ENCODE measurements at places on chromosomes 13 and 19.

GRCh38 chr13:33862016-33862415 is 44.1 kb downstream of the RFC3 start:
- no peak for DNase-seq
- H3K4me3 ChIP-seq, result no peak overlapping the region
- no peaks in the 10 kb centered on the region for H3K4me1 ChIP-seq
- H3K27ac ChIP-seq, result no peak overlapping the region
- no peaks in the 10 kb centered on the region for H3K27me3 ChIP-seq

DNA sequence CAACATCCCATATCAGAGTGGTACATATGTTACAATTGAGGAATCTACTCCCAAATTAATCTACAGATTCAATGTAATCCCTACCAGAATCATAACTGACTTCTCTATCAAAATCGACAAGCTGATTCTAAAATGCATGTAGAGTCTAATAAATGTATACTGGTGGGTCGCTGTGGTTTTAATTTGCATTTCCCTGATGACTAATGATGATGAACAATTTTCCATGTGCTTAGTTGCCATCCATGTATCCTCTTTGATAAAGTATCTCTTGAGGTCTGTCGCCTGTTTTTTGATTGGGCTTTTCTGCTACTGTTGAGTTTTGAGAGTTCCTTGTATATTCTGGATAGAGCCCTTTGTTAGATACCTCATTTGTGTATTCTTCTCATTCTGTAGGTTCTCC is 43.8 kb downstream of the KLF12 start:
- DNase-seq, result no peak
- no peaks in the 10 kb centered on the region for H3K36me3 ChIP-seq
- H3K4me3 ChIP-seq, result no peak overlapping the region

DNA sequence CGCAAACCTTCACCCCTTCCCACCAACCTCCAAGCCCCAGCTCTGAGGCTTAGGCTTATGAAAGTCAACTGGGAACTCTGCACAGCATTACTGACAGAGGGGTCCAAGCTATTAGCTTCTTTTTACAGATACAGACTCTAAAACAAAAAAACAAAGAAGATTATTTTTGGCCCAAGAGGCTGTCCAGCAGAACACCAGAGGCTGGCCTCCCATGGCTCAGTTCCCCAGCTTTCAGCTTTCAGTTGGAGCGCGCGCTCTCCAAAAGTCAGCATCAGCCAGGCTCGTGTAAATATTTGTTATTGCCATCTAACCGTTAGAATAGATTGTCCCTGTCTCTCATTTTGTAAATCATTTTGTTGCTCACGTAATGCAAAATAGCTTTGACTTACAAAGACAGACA is 58.4 kb downstream of the ZIC5 start:
- no peaks in the 10 kb centered on the region for H3K4me1 ChIP-seq
- no peak overlapping the region for H3K4me3 ChIP-seq
- no peak overlapping the region for H3K27ac ChIP-seq
- no peaks in the 10 kb centered on the region for H3K36me3 ChIP-seq

- no peak for DNase-seq
- H3K4me1 ChIP-seq, result no peaks in the 10 kb centered on the region
- H3K36me3 ChIP-seq, result no peaks in the 10 kb centered on the region
- H3K27ac ChIP-seq, result no peak overlapping the region
- no peaks in the 10 kb centered on the region for H3K27me3 ChIP-seq
Measured at GRCh38 chr13:23349161-23349897, 84.2 kb downstream of the SACS start.

GRCh38 chr13:104586051-104586746 is 1520.0 kb upstream of the SLC10A2 start:
- H3K27ac ChIP-seq, result no peak overlapping the region
- DNase-seq, result no peak
- H3K36me3 ChIP-seq, result no peaks in the 10 kb centered on the region
- H3K27me3 ChIP-seq, result no peaks in the 10 kb centered on the region

- DNase-seq, result peak; percentile 47
- H3K27ac ChIP-seq, result no peak overlapping the region
- peaks cover 48% of the 10 kb centered on the region for H3K27me3 ChIP-seq
- no peaks in the 10 kb centered on the region for H3K36me3 ChIP-seq
- H3K4me3 ChIP-seq, result no peak overlapping the region
- 0 out of 2 replicates have a peak, but pooled peaks cover 3% of the 10 kb centered on the region for H3K4me1 ChIP-seq
Measured at GRCh38 chr19:55467236-55468053, 2.9 kb upstream of the C19orf85 start.

- H3K36me3 ChIP-seq, result no peaks in the 10 kb centered on the region
- H3K27me3 ChIP-seq, result no peaks in the 10 kb centered on the region
- H3K27ac ChIP-seq, result no peak overlapping the region
- no peaks in the 10 kb centered on the region for H3K4me1 ChIP-seq
- no peak overlapping the region for H3K4me3 ChIP-seq
Measured at GRCh38 chr13:21537105-21537504, 66.9 kb downstream of the MICU2 start.

DNA sequence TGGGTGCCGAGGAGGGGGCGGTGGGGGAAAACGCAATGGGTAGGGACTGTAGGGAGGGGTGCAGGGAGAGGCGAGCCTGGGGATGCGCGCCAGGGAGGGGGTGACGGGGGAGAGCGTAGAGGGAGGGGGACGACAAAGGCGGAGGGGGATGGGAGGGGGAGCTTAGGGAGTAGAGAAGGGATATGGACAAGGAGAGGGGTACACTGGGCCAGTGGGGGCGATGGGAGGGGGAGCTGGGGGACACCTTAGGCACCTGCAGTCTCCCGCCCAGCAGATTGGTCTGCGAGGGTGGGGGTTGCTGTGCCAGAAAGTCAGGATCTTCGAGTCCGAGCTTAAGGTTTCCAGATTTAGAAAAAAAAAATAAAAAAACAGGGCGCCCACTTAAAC is 15.7 kb downstream of the CCDC124 start:
- peaks cover 49% of the 10 kb centered on the region for H3K27me3 ChIP-seq
- no peak overlapping the region for H3K27ac ChIP-seq
- no peaks in the 10 kb centered on the region for H3K36me3 ChIP-seq
- DNase-seq, result no peak
- H3K4me1 ChIP-seq, result peaks cover 15% of the 10 kb centered on the region

DNA sequence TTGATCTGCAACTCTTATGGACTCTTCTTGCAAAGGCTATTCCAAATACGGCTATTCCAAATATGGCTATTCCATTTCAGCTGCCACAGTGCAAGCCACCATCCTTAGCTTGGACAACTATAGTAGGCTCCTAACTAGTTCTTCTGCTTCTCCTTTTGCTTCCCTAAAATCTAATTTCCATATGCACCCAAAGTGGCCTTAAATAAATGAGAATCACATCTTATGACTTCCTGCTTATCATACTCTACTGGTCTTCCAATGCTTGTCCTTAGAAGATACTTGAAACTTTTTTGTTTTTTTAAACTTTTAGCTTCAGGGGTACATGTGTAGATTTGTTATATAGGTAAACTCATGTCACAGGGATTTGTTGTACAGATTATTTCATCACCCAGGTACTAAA is 4.9 kb downstream of the UCHL3 start:
- no peak for DNase-seq
- H3K36me3 ChIP-seq, result peaks cover 4% of the 10 kb centered on the region

- no peaks in the 10 kb centered on the region for H3K4me1 ChIP-seq
- H3K36me3 ChIP-seq, result no peaks in the 10 kb centered on the region
- H3K27me3 ChIP-seq, result no peaks in the 10 kb centered on the region
- no peak for DNase-seq
- no peak overlapping the region for H3K27ac ChIP-seq
Measured at GRCh38 chr19:38139122-38139521, 84.9 kb downstream of the DPF1 start.

DNA sequence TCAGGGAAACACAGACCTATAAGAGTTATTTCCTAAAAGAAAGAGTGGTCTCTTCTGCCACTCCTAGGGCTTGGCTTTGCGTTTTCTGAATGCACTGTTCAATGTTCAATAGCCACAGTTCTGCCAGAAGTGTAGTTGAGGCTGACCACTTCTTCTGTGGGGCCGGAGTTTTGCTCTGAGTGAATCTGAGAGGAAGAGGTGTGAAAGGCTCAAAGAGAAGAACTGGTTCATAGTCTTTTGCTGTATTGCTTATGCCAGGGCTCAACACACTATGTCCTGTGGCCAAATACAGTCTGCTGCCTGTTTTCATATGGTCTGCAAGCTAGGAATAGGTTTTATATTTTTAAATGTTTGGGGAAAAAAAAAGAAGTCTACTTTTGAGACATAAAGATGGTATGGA is 128.2 kb downstream of the STOML3 start:
- no peaks in the 10 kb centered on the region for H3K36me3 ChIP-seq
- no peaks in the 10 kb centered on the region for H3K4me1 ChIP-seq
- no peak overlapping the region for H3K27ac ChIP-seq
- DNase-seq, result no peak
- H3K4me3 ChIP-seq, result no peak overlapping the region
- H3K27me3 ChIP-seq, result no peaks in the 10 kb centered on the region

GRCh38 chr19:38793177-38793576 is 4.2 kb downstream of the LGALS7B start:
- H3K4me1 ChIP-seq, result no peaks in the 10 kb centered on the region
- H3K4me3 ChIP-seq, result no peak overlapping the region
- H3K27me3 ChIP-seq, result peaks cover 32% of the 10 kb centered on the region
- no peak for DNase-seq
- no peaks in the 10 kb centered on the region for H3K36me3 ChIP-seq

DNA sequence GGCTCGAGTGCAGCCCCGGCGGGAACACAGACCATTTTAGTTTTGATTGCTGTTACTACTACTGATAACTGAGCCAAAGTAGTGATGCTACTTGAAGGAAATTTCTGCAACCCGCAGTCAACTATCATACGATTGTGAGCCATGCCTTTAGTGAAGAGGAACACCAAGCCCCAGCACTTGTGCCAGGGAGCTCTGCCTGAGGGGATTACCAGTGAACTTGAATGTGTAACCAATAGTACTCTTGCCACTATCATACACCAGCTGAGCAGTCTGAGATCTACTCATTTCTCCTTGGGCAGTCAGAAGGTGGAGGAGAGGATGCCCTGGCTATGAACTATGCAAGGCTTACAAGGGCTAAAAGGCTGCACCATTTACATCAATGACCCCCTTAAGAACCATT is 49.0 kb upstream of the N4BP2L1 start:
- no peak for DNase-seq
- H3K36me3 ChIP-seq, result no peaks in the 10 kb centered on the region
- H3K4me1 ChIP-seq, result peaks cover 10% of the 10 kb centered on the region
- H3K4me3 ChIP-seq, result no peak overlapping the region

DNA sequence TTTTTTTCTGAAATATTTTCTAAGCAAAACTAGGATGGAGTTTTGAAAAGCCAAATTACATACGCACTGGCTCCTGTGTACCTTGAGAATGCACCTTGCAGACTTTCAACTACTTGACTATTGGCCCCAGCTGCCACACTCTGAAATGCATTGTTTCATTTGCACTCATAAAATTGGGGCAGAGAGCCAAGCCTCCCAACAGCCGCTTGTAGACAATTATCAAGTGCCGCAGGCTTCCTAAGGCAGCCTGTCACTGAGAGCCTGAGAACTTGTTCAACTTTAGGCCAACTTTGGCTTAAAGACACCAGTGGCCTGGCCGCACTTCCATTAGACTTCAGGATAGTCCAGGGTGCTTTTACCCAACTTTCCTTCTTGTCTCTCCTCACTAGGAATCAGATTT is 115.7 kb upstream of the STARD13 start:
- no peaks in the 10 kb centered on the region for H3K4me1 ChIP-seq
- no peaks in the 10 kb centered on the region for H3K27me3 ChIP-seq
- DNase-seq, result no peak
- no peak overlapping the region for H3K27ac ChIP-seq
- H3K36me3 ChIP-seq, result no peaks in the 10 kb centered on the region

DNA sequence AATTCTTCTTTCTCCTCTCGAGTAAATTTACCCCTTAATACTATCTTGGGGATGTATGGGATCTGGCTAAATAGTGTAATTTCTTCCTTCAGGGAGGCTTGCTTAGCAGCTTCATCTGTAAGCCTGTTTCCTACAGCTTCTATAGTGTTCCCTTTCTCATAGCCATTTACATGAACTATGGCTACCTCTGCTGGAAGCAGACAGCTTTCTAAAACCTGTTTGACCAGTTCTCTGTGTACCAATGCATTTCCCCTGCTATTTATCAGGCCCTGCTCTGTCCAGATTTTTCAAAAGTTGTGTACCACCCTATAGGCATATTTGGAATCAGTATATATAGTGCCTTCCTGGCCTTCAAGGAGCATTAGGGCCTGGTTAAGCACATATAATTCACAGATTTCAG is 113.6 kb upstream of the PCDH9 start:
- H3K27ac ChIP-seq, result no peak overlapping the region
- no peaks in the 10 kb centered on the region for H3K36me3 ChIP-seq
- H3K27me3 ChIP-seq, result no peaks in the 10 kb centered on the region
- no peak for DNase-seq

GRCh38 chr19:31821346-31821745 is 472.1 kb upstream of the TSHZ3 start:
- peaks cover 18% of the 10 kb centered on the region for H3K27me3 ChIP-seq
- no peaks in the 10 kb centered on the region for H3K36me3 ChIP-seq
- H3K27ac ChIP-seq, result no peak overlapping the region
- no peaks in the 10 kb centered on the region for H3K4me1 ChIP-seq
- DNase-seq, result no peak
- no peak overlapping the region for H3K4me3 ChIP-seq

GRCh38 chr19:51904331-51905165 is at the start of gene ZNF649:
ZNF649 (minus strand) TSS chr19:51905017; CDS start chr19:51900107, 4,910 bp downstream.
- no peaks in the 10 kb centered on the region for H3K27me3 ChIP-seq
- DNase-seq, result no peak
- no peak within 1 kb of the TSS for H3K4me3 ChIP-seq
- no peak within 1 kb of the TSS for H3K27ac ChIP-seq
- no peaks in the 10 kb centered on the region for H3K36me3 ChIP-seq

DNA sequence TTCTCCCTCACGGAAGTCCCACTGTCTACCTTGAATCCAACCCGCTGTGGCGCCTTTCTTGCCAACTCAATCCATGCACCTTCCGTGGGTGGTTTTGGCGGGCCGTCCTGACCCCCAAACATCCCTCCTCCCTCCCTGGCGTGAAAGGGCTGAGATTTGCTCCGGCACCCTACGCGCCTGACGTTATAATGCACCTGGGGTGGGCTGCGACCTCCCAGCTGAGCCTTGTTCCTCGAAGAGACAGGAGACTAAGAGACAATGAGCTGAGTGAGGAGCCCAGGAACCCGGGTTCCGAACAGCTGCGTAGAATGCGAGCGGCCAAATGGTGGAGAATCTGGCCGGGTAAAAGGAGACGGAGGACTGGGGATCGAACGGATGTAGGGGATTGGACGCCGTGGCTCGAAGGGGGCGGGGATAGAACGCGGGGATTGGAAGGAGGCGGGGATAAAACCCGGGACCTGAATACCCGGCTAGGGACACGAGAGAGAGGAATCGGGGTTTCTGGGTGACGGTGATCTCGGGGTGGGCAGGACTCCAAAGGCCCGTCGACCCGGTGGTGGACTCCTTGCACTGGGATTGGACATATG is at the start of gene CPT1C:
Gene CPT1C, plus strand, starts transcription at position 461 of the 587 bp plus-strand sequence. CDS start 1,137 bp downstream, outside the sequence.
- no peak for DNase-seq
- H3K36me3 ChIP-seq, result no peaks in the 10 kb centered on the region
- H3K4me3 ChIP-seq, result no peak within 1 kb of the TSS
- no peak within 1 kb of the TSS for H3K27ac ChIP-seq
- H3K27me3 ChIP-seq, result peaks cover 10% of the 10 kb centered on the region
